ENCODE measurements at places on chromosomes 2 and 18.

- no peak for DNase-seq
Measured at GRCh38 chr2:54906716-54907115, 143.5 kb downstream of the RTN4 start.

GRCh38 chr2:134217351-134217750 lies 36.5 kb upstream of the MGAT5 start:
- DNase-seq: no peak

DNA sequence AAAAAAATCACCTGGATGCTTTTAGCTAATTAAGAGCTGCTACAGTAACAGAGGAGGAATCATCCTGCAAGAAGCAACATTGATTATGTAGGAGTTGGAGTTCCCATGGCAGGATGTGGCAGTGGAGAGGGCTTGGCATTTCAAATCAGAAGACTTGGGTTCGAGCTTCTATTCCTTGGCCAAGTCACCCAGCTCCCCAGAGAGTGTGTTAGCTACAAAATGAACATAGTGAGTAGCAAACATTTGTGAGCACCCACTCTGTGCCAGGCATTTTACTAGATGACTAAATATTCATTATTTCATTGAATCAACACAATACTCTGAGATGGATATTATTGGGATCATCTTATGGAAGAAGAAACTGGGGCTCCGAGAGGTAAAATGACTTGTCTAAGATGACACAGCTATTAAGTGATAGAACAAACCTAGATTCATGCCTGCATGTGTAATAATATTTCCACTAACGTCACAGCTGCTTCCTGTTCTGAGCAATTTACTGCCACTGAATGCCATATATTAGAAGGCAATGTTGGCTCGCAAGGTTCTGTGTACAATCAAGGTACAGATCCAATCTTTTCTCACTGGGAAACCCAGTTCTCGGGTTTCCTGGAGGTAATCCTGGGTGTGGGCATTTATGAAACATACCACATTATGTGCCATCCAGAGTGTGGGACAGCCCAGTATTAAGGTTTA lies 18.0 kb downstream of the NTSR2 start:
- no peak for DNase-seq

DNA sequence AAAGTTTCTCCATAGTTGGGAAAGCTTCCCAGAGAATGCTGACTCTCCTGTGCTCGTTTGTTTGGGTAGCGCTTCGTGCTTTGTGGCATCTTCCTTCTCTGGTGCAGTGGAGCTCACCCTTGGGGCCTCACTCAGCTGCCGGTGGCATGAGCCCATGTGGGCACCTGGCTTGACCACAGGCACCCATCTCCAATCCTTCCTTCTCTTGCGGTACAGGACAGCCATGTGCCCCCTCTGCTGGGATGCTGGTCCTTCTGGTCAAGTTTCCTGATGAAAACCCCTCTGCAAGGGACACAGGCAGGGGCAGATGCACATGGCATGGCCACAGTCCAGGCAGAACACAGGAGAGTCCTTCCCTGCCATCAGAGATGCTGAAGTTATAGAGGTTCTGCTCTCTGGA lies 555.9 kb upstream of the HS6ST1 start:
- DNase-seq: no peak

- peak; percentile 77 for DNase-seq
Measured at GRCh38 chr2:202115479-202115971, 42.5 kb downstream of the KIAA2012 start.

- DNase-seq: no peak
Measured at GRCh38 chr2:144515099-144515695, 4.7 kb downstream of the ZEB2 start.

- DNase-seq: no peak
Measured at GRCh38 chr2:45688479-45689298, 37.2 kb downstream of the PRKCE start.

DNA sequence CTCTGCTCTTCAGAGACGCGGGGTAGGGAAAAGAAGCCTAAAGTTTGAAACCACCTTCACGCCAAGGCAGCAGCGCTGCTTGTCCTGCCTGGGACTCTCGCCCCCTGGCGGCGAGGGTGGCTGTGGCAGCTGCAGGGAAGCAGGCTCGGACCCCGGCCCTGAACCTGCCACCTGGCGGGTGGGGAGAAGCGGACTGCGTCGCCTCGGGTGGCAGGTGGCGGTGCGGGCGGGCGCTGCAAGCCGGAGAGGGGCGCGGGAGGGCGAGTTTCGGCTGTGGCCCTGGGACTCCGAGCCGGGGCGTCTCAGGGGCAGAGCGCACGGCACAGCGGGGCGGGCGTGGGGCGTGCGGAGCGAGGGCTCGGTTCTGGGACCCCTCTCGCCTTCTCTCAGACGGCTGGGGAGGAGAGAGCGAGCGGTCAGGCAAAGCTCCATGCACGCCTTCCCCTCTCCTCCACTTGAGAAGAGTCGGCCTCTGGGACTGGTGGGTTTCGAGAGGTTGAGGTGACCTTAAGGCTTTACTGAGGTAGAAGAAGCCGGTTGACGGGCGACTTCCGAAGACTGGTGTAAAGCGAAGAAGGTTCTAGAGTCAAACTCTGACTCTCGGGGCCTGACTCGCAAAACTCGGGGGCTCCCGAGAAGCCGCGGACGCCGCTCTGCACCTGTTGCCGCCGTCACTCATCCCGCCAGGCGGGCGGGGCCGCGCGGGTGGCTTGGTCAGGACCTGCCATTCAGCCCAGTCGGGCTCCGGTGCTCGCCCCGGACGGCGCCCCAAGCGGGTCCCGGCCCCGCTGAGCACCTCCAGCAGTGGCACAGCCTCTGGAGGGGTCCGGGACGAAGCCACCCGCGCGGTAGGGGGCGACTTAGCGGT lies 1.1 kb upstream of the BOLL start:
- no peak for DNase-seq

DNA sequence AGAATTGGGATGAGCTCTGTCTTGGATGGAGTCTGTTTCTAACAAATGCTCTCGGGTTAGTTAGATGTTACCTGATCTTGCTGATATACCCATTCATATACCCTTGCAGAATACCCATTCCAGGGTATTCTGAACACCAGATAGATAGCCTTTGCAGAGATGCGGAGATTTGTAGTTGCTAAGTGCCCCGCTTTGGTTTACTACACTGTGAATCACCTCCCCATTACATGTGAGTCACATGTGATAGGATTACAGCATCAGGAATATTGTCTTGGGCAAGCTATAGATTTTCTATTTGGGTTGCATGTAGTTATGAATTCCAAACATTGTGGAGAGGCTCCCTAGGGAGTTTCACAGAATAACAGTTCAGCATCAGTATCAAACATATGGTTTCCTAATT lies 3.8 kb downstream of the VSNL1 start:
- no peak for DNase-seq

All from GM04503 (cell line).